ENCODE measurements at places on chromosomes 13 and 19. TPM values are rescaled to one million over a fixed set of nuclear protein-coding genes. Genes with fewer than 3 reads are reported as not detected.
A peak's percentile ranks its signal among the peaks of the same experiment; 100 is the strongest.

DNA sequence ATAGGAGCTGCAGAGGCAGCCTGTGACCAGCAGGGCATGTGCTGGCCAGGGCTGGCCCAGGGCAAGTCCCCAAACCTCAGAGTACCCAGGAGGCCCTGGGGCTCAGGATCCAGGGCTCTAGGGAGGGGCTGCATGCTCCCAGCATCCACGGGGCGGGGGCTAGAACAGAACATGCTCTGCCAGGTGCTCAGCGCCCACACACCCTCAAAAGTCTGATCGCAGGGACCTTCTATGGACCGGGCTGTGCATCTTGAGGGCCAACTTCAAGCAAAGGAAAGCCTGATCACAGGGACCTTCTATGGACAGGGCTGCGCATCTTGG, 33.5 kb downstream of the ELL start:
- no peak for DNase-seq

GRCh38 chr19:14370169-14370939, 10.9 kb upstream of the ADGRE5 start:
- no peak for DNase-seq

Gene FGF21
- 0.17 TPM for polyA plus RNA-seq

- no peak for DNase-seq
These were observed 208.4 kb upstream of the RXFP2 start for GRCh38 chr13:31530922-31531321.

GRCh38 chr19:50401605-50402450, 16.9 kb upstream of the SPIB start:
- DNase-seq: no peak

DNA sequence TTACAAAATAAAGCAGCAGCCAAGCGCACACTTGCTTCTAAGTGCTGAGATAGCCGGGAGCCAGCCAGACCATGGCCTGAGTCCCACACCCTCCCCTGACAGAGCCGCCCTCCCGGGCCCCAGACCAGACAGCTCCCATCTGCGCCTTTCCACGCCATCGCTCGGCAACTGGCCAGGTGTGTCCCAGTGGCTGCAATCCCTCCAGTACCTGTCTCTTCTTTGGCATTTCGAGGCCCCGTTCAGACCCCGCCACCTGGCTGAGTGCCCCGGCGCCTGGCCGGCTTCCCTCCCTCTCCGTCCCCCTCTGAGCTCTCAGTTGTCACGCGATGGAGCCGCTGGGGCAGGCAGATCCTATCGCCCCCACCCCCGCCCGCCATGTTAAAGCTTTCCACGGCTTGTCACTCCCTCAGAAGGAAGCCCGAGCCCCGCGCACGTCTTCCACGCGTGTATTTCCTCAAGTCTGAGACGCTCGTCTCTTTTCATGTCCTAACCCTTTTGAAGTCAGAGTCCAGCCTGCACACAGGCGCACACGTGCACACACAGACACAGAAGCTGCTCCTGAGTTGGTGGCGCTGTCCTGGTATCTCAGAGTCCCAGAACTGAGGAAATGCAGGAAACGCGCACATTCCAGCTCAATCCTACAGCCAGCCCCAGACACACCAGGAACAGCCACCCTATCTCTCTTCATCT, 7.9 kb downstream of the MLLT1 start:
- no peak for DNase-seq

- peak; percentile 24 for DNase-seq
These were observed 767.9 kb upstream of the SLITRK6 start for GRCh38 chr13:86567119-86567518.

- peak; percentile 44 for DNase-seq
These were observed 2.4 kb downstream of the DZIP1 start for GRCh38 chr13:95642028-95642621.

- DNase-seq: no peak
These were observed 113.3 kb downstream of the LMO7 start for GRCh38 chr13:75749407-75749806.

DNA sequence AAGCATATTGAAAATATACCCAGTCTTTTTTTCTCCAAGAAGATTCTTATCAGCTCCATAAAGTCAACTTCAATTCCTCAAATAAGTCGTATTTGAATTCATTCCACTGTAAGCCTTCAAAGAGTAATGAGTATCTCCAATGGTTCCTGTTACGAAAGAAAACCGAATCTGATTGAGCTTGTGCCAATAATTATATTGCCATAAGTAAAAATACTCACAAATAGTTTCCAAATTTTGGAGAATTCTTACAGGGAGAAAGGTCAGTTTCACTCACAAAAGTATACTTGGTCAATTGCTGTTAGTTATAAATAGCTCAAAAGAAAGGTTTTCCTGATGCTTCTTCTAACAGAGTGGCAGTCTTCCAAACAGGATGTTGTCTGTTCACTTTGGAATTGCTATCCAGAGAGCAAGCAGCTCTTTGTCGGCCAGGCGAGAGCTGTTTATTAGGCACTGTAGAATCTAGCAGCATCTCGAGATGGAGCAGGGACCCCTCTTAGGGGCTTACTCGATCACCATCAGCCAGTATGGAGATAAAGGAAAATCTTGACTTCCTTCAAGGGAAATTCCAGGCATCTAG, 13.5 kb downstream of the ERICH4 start:
- DNase-seq: no peak

Gene FAAP24
- 2.3 TPM for polyA plus RNA-seq

Gene DNAJC3
- 9.7 TPM for polyA plus RNA-seq

Gene TNNI3
- 3.7 TPM for polyA plus RNA-seq

DNA sequence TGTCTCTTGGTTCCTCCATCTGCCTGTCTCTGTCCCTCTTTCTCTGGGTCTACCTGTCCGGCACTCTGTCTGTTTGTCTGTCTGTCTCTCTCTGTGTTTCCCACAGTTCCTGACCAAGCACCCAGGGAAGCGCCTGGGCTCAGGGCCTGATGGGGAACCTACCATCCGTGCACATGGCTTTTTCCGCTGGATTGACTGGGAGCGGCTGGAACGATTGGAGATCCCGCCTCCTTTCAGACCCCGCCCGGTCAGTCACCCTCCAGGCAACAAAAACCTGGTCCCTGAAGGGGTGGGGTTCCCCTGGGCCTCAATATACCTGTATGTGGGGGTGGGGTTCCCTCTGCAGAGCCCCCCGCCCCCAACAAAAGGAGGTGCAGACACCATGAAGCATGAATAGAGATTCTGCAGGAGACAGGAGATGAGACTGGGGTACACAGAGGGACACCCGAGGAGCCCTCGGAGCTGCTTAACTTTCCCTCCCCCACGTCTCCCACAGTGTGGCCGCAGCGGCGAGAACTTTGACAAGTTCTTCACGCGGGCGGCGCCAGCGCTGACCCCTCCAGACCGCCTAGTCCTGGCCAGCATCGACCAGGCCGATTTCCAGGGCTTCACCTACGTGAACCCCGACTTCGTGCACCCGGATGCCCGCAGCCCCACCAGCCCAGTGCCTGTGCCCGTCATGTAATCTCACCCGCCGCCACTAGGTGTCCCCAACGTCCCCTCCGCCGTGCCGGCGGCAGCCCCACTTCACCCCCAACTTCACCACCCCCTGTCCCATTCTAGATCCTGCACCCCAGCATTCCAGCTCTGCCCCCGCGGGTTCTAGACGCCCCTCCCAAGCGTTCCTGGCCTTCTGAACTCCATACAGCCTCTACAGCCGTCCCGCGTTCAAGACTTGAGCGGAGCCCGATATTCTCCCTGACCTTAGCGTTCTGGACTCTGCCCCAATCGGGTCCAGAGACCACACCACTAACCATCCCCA, 2.6 kb upstream of the CACNG7 start:
- no peak for DNase-seq

DNA sequence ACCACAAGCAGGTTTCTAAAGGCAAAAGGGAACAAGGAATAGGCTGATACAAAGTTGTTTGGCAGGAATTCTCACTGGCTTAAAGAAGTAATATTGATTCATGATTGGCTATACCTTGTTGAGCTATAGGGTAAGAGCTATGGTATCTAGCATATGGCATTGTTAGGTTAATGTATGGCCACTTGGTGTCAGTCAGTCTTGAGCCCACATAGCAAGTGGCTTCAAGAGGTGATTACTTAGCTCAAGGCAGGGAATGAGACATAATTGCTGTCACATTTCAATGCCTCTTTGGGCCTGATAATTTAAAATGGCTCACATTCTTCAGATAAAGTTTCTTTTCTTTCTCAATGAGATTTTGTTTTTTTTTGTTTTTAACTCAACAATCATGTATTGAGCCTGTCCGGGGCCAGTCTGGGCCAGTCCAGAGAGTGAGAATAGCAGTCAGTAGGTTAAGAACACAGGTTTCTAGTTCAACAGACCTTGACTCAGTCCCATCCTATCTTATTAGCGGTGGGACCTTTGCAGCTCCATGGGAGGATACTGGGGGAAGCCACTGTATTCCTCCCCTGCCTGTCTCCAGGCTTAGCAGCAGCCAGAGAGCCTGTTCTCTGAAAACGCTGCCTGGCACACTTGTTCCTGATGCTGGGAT, 45.8 kb upstream of the RCBTB2 start:
- no peak for DNase-seq

DNA sequence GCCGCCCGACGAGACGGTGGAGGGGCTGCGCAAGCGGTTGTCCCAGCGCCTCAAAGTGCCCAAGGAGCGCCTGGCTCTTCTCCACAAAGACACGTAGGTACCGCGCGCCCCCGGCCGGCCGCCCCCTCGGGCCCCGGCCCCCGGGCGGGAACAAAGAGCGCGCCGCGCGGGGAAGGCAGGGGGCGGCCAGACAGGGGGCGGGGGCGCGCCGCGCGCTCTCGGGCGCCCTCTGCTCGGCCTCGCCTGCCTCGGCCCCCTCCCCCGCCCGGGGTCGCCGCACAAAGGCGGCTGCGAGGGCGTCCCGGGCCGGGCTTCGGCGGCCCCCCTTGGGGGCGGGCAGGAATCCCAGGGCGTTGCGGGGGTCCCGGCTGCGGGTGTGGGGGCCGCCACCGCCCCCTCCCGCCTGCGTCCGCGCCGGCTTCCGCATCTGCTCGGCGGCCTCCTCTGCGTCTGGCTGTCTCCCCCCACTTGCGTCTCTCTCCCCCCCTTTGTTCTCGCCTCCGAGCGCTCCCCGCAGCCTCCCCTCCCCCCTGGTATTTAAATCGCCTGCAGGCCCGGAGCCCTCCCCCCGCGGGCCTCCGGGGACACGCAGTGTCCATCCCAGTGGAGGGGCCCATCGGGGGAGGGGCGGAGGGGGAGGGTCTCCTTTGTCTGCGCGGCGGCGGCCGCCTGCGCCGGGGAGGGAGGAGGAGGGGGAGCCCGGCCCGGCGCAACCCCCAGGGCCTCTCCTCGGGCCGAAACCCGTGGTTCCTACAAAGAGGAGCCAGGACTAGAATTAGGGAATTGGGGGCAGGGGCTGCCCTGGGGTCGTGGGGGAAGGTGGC, 2.3 kb downstream of the MIDN start:
- peak; percentile 68 for DNase-seq

DNA sequence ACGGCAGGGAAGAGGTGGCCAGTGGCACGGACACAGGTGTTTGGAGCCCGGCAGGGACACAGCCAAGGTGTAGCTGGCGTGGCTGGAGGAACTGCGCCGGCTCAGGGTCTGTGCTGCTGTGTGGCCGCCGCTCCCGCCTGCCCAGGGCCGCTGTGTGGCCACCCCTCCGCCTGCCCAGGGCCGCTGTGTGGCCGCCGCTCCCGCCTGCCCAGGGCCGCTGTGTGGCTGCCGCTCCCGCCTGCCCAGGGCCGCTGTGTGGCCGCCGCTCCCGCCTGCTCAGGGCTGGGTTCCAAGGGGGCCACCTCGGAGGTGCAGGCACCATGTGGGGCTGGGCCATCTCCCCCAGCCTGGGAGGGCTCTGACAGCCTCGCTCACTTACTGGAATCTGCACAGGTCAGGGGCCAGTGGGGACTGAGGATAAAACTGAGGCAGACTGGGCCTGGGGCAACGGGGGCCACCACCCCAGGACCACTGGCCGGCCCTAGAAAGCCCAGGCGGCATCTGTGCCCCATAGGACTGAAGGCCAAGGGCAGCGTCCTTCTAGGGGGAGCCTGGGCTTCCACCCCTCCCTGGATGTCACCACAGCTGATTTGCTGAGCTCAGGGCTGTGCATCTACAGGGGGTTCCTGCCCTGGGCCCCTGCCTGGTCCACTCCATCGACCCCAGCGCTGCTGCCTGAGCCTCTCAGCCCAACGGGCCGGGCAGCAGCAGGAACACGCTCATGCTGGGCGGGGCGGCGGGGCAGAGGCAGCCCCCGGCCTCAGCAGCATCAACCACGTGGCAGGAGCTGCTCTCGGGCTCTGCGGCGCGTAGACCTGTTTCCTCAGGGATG, 21.5 kb downstream of the C13orf46 start:
- DNase-seq: no peak

- no peak for DNase-seq
These were observed 285.8 kb upstream of the PCDH9 start for GRCh38 chr13:67515895-67516294.

DNA sequence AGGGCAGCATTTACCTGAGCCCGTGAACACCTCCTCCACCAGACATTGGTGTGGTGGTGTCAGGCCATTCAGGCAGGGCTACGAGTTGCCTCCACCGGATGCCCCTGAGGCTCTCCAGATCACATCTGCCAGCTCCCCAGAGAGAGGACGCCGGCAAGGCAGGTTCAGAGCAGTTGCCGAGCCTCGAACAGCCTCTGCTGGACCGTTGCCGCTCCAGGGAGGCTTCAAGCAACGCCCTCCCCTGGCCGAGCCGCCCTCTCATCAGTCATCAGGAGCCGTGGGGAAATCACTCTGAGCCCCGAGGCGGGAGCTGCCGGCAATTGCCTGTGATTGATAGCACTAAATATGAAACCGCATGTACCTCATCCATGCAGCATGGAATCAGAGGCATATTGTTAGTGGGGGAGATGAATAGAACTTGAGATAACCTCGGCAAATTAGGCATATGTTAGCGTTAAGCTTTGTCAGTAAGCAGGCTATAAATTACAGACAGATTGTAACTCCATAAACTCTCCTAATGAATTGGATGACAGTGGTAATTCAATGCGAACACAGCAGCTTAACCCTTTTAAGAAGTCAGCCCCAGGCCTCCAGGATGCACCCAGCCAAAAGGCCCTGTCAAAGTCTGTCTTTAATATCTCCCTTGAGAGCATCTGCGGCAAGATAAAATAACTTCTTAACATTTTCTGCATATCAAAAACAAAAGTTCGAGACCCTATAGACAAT, 29.8 kb upstream of the SPACA7 start:
- no peak for DNase-seq

Gene PSG7
- not detected for polyA plus RNA-seq

GRCh38 chr13:84431646-84432045, 549.4 kb upstream of the SLITRK1 start:
- DNase-seq: no peak

GRCh38 chr19:50214699-50215543, 11.5 kb downstream of the MYH14 start:
- DNase-seq: no peak

Gene SWSAP1
- 2.7 TPM for polyA plus RNA-seq
